ENCODE measurements at places on chromosomes 3 and 15.
A peak's percentile ranks its signal among the peaks of the same experiment; 100 is the strongest.

- DNase-seq, result no peak
Measured at GRCh38 chr3:42139621-42140453, 48.7 kb downstream of the TRAK1 start.

DNA sequence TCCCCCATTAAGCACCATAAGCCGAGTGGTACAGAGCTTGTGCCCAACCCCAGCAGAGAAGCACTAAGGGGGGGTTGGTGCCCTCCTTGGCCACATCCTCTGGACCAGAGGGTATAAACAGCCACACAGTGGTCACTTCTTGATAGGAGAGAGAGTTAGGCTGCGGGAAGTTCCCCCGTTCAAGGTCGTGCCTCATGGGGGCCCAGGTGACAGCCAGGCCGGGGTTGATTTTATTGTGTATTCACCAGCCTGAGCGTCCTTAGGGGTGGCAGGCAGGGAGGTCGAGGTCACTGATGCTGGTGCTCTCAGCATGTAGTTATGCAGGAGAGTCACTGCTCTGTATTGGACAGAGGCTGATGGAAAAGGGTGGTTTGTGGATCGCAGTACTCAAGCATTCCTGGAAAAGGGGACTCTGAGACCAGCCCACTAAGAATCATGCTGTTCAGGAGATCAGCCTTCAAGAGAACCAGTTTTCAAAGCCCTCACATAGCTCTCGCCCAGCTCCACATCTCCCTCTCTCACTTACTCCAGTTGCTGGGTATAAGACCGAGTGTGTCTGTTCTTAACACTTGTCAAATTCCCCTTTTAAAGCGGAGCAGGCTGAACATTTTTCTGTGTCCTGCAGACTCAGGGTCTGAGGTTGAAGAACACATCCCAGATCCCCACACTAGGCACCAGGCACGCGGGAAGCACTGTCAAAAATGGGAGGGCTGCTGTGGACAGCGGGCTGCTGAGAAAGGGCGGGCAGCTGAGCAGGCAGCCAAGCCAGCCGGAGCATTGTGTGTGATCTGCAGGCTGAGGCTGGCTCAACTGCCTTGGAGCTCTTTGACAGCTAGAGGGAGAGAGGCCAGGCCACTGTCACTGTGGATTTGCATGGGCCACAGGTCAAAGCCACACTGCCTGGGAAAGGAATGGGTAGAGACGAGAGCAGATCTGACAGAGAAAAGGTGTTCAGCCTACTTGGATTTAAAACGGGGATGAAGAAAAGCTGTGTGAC lies 279.3 kb upstream of the LRRFIP2 start:
- no peak for DNase-seq

GRCh38 chr15:57403566-57404325 lies 27.4 kb downstream of the CGNL1 start:
- no peak for DNase-seq

DNA sequence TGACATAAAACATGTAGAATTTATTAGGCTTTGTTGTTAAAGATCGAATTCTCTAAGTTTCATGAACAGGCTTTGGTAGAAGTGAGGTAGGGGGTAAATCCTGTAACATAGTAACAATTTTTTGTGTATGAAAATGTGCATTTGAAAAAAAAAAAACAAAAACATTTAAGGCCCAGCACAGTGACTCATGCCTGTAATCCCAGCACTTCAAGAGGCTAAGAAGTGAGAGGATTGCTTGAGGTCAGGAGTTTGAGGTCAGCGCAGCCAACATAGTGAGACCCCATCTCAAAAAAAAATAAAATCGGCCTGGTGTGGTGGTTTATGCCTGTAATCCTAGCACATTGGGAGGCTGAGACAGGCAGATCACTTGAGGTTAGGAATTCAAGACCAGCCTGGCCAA lies 26.8 kb upstream of the PPP4R2 start:
- DNase-seq, result no peak

DNA sequence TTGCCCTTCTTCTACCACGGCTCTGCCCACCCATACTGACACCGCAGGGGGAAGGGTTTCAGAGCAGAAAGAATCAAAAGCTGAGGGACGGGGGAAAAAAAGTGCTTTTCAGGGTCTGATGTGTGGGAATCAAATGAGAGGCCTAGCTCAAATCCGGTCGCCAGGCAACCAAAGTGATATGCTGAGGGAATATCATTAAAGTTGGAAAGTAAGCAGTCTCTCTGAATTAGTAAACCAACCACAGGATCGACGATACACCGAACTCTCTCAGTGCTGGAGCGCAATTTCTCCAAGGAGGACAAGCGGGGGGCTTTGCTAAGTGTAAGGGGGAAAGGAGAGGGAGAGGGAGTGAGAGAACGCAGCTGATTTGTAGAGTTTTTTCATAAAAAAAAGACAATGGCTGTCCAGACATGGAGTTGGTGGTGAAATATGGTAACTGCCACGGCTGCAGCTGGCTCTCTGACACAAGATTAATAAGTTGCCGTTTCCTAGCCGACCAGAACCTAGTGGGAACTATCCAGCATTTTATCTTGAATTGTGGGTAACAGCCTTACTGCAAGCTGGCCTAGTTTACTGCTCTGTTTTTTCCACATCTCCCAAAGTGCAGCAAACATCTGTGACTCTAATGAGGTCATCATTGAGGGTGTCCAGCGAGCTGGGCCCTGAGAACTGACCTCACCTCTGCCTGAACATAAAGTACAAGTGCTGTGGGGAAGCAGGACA lies 530.2 kb downstream of the SOX2 start:
- DNase-seq, result no peak

DNA sequence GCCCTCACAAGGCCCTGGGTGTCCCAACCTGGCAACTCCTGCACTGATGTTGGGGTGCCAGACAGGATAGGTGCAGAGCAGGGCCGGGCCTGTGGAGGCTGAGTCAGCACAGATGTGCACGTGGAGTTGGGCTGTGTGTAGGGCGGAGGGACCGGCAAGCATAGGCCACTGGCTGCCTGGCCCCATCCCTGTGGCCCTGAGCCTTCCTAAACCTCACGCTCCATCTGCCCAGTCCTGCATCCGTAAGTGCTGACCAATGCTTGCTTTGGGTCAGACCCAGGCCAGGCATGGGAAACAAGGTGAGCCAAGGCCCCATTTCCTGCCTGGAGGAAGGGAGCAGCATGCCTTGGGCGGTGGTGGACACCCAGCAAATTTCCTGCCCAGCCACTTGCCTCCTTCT lies 5.8 kb upstream of the IQSEC1 start:
- DNase-seq, result no peak

DNA sequence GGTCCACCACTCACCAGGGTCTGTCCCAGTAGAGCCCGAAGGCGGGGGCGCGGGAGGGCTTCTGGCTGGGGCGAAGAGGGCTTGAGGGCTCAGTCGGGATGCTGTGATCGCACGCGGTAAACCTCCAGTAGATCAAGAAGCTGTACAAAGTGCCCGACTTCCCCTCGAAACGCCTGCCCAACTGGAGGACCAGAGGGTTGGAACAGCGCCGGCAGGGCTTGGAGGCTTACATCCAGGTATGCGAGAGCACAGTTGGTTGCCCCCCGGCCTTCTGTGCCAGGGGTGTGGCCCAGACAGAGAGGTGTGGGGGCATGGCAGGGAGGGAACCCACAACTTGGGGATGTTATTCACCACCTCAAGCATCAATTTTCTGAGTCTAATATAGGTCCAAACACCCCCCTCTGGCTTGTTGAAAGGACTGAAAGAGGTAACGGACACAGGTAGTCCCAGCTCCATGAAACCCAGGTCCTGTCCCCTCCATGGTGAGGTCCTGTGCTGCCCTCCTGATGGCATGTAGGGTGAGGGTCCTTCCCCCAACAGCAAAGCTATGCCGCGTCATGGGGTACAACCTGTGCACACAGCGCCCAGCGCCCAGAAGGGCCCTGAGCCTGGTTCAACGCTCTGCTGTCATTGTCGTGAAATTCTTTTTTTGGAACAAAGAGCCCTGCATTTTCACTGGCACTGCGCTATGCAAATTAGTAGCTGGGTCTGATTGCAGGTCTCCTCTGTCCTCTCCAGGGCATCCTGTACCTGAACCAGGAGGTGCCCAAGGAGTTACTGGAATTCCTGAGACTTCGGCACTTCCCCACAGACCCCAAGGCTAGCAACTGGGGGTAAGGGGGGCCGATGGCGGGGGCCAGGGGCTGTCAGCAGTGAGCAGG lies 1.2 kb downstream of the SNX22 start:
- no peak for DNase-seq

DNA sequence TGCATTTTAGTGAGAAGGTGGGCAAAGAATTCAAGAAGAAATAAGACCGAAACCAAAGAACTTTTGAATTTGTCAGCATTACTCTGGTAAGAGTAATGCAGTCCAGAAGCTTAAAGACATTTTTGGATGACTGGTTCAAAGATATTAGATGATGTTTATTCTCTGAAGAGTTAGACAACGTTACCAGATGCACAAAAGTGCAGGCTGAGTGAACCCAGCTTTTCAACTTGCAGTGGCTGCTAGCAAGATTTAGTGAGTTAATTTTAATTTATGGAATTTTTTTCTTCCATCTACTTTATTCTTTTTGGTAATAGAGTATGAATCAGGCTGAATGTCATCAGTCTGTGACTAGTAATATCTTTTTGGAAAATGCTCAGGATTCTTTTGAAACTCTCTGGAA lies 267.3 kb upstream of the AZI2 start:
- DNase-seq, result no peak

DNA sequence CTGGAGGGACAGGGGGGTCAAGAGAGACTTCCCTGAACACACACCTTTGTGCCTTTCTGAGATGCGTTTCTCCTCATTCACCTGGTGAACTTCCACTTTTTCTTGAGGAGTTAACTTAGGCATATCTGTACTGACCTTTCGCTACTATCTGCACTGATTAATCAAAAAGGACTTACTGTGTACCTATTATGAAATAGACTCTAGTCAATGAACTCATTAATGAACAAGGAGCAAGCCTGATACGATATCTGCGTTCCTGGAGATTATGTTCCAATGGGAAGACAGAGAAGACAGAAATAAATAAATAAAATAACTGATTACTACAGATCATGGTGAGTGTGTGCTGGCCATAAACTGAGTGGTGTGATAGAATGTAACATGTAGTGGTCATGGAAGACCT lies 157.2 kb upstream of the TBL1XR1 start:
- DNase-seq, result no peak

GRCh38 chr3:193791041-193792032 lies 198.3 kb downstream of the OPA1 start:
- DNase-seq, result no peak

DNA sequence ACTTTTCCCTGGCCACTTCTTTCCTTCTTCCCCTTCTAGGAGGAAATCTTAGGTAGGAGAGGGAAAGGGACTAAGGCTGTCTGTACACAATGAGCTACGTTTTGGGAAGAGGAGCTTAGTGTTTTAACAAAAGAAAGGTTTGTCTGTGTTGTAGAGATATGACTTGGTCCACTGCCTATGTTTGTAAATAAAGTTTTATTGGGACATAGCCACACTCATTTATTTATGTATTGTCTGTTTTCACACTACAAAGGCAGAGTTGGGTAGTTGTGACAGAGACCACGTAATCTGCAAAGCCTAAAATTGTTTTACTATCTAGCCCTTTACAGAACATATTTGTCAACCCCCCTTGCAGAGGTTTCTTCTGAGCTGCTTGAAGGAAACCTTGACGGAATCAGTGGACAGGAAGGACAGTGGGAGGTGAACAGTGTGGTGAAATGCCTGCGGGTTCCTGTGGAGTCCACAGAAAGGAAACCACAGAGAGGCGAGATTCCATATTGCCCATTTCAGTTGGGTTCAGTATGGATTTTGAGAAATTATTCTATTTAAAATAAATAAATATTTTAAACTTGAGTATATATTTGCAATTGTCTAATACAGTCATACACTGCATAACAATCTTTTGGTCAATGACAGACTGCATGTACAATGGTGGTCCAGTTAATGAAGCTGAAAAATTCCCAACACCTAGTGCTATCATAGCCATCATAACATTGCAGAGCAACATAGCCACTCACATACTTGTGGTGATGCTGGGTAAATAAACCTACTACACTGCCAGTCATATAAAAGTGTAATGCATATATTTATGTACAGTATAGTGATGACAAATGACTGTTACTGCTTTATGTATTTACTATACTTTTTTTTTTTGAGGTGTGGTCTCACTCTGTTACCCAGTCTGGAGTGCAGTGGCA lies 157.9 kb upstream of the NUDT16 start:
- DNase-seq, result no peak

DNA sequence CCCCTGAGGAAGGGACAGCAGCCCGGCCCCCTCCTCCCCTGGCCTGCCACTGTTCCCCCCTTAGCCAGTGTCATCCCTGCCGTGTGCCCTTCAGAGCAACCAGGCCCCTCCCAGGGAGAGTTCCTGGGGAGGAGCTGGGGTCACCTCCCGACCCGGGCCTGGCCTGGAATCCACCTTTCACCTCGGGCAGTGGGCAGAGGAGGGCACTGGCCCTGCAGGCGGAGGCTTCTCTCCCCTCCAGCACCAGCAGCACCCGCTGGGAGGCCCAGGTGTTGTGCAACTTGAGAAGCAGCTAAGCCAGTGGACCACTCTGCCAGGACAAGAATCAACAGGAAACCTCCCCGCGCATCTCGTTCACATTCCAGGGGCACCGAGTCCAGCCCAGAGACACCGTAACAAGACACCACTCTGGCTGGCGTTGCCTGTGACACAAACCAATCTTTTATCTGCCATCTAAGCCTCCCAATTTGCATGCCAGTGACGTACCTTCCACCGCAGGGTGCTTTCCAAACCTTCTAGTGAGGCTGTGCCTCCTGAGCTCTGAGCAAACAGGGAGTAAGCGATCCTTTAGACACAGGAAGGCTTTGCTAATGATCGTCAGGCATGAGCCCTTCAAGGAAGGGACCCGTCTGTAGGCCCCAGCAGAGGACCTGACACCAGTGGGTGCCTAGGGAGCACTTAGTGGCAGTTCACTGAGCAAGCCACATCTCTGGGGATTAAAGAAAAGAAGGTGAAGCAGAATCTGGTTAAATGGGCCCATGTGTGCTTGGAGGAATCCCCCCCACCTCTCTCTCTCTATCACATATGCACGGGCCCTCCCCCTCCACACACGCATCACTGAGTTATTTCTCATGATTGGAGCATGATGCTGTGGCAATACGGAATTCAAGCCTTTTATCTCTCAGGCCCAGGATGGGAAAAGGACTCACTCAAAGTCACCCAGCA lies 98.9 kb upstream of the TLE3 start:
- peak; percentile 12 for DNase-seq

GRCh38 chr3:27584874-27585273 lies 100.7 kb upstream of the SLC4A7 start:
- DNase-seq, result peak; percentile 20

- DNase-seq, result no peak
Measured at GRCh38 chr15:56031836-56032235, 38.4 kb upstream of the NEDD4 start.

- no peak for DNase-seq
Measured at GRCh38 chr3:164375995-164376394, 702.3 kb downstream of the SI start.

DNA sequence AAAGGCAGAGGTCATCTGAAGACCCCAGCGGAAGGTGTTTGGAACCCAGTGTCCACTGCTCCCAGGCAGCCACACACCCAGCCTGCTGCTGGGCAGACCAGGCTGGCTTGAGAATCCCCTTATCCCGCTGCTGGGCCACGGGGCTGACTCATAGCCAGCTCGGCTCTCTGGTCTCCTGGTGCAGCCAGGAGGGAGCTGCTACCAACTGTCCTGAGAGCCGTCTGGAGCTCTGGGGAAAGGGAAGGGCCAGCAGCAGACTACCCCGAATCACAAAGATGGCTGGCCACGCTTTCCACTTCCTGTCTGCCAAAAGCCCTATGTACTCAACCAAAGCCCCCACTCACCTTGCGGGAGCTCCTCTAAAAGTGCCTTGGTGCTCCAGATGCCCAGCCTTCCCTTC lies 38.3 kb downstream of the WHAMM start:
- no peak for DNase-seq

- no peak for DNase-seq
Measured at GRCh38 chr15:101522621-101523559, 33.4 kb upstream of the PCSK6 start.
